Right lobe of liver (tissue), 6 donors: ENCODE measurements at places on chromosomes 13 and 19. TPM values are rescaled to one million over a fixed set of nuclear protein-coding genes. Genes with fewer than 3 reads are reported as not detected.

The CLEC17A gene
- not detected for total RNA-seq

The MBD3L3 gene
- total RNA-seq: not detected

The TSHZ3 gene
- total RNA-seq: 1.6 TPM

The LILRB4 gene
- total RNA-seq: 1.9 TPM

The ZNF582 gene
- 2.5 TPM for total RNA-seq

The EFNA2 gene
- total RNA-seq: 10.0 TPM

The PTGIR gene
- total RNA-seq: 3.5 TPM

The MYO9B gene
- 38.4 TPM for total RNA-seq

The FGF22 gene
- not detected for total RNA-seq

The GARIN5A gene
- 2.0 TPM for total RNA-seq

The PEAK3 gene
- 0.31 TPM for total RNA-seq

The VSIG10L gene
- total RNA-seq: 1.8 TPM

The ZNF274 gene
- 18.5 TPM for total RNA-seq

The CATSPERD gene
- total RNA-seq: not detected

The PCDH20 gene
- 0.61 TPM for total RNA-seq

The CFAP97D2 gene
- total RNA-seq: not detected

The SLC17A7 gene
- not detected for total RNA-seq

The C13orf42 gene
- not detected for total RNA-seq

The WDR18 gene
- 19.0 TPM for total RNA-seq

The GRAMD1A gene
- total RNA-seq: 17.1 TPM
